NCI-H2171 treated with DMSO at 0.1 percent for 48 hours (cell line): ENCODE measurements at places on chromosomes 5 and 9.

DNA sequence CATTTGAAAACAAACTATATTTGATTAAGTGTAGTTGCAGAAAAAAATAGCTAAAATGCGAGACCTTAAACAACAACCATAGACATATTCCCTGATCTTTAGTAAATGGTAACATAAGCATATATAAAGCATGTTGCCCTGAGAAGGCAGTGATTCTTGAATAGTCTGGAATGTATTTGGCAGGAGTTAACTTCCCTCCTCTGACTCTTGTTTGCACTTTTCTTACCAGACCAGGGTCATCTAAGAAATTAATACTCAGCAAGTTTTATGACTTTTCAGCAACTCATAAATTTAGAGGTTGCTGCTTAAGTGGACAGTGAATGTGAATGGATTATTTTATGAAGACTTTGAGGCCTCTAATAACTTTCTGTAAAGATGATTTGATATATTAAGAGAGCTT lies 55.3 kb upstream of the NUDT12 start:
- no peak for DNase-seq

GRCh38 chr5:73170522-73170921 lies 2.5 kb upstream of the TMEM174 start:
- no peak for DNase-seq

DNA sequence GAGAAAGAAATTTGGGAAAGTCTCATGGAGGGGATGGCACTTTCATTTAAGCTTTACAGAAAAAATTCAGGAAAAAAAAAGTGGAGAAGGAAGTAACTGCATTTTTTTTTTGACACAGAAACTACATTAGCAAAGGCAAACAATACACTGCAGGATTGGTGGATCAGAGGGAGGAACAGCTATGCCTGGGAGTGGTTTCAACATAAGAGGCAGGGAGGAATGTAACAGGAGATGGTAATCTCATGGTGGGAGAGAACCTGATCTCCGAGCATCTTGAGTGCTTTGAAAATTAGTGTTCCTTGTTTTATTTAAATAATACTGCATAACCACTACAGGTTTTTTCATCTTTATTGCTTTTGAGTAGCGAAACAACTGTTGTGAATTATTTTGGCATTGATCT lies 249.4 kb downstream of the FAM170A start:
- DNase-seq = no peak

GRCh38 chr5:125477586-125477975 lies 731.1 kb upstream of the ZNF608 start:
- no peak for DNase-seq

DNA sequence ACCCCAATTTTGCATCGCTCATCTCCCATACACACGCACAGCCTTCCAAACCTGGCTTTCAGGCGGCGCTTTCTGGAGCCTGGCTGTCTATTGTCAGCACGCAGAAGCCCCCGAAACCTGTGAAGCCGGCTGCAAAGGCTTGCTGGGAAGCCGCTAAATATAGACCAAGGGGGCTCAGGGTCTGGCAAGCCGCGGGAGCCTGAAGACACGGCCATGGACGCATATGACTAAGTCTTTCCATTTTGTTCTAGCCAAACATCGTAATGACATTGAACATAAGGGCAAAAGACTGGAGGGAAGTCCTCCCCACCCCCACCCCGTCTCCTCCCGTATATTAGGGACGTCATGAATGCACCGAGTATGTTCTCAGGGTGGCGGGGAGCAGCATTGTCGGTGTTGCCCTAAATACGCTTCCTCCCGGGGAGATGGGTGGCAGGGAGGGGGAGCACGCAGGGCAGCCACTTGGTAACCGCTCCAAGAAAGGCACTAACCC lies 1.1 kb downstream of the CTNND2 start:
- peak; percentile 25 for DNase-seq

GRCh38 chr5:124732428-124733328 lies 13.8 kb downstream of the ZNF608 start:
- no peak for DNase-seq

DNA sequence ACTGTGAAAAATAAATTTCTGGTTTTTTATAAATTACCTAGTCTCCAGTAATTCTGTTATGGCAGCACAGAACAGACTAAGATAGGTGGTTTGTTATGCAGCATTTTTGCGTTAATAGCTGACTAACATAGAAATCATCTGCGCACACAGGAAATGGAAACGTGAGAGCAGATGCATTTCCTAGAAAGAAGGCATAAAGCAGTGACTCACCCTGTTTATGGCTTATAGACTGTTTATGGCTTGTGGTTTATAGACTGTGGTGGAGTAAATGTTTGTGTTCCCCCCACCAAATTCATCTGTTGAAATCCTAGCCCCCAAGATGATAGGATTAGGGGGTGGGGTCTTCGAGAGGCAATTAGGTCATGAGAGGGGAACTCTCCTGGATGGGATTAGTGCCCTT lies 18.3 kb upstream of the OSMR start:
- DNase-seq = no peak

DNA sequence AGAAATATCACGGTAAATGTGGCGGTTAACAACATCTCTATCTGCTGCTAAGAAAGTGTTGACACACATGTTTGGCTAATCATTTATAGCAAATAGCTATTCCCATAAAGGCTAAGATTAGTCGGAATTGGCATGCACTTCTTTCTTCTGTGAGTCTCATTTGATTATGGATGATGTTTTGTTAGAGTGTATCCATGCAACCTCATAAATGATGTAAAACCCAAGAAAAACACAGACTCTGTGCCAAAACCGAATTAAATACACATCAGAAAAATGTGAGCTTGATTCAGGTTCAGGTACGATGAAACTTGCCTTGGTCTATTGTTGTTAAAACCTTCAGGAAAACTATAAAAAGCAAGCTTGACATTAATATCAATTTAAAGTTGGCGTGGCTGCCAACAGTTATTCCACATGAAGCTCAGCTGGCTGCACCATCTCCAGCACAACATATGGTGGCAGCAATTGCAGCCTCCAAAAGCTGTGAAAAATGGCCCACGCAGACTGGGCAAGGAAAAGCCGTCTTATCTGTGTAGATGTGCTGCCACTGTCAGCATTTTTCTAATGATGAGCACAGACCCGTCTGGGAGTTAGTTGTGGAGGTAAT lies 41.1 kb upstream of the ICE1 start:
- no peak for DNase-seq

DNA sequence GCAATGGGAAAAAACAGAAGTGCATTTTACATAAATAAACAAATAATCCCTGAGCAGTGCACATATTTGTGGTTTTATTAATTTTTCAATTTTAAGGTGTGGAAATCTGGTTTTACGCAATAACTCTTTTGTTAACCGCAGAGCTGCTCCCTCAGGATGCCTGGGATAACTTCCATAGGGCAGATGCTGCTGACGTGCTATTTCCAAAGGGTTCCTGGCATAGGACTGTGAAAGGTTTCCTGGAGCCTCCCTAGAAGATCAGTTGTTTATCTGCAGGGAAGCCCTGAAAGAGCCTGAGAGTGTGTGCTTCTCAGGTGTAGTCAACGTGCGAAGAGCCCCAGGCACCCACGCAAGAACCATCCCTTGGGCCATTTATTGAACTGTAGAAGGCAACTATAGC lies 443.5 kb downstream of the PLK2 start:
- DNase-seq = no peak

- DNase-seq = peak; percentile 4
Observed at GRCh38 chr5:172454358-172455086, at the start of gene SH3PXD2B. Gene SH3PXD2B (minus strand): TSS chr5:172454525. CDS start chr5:172454352, 173 bp downstream.

DNA sequence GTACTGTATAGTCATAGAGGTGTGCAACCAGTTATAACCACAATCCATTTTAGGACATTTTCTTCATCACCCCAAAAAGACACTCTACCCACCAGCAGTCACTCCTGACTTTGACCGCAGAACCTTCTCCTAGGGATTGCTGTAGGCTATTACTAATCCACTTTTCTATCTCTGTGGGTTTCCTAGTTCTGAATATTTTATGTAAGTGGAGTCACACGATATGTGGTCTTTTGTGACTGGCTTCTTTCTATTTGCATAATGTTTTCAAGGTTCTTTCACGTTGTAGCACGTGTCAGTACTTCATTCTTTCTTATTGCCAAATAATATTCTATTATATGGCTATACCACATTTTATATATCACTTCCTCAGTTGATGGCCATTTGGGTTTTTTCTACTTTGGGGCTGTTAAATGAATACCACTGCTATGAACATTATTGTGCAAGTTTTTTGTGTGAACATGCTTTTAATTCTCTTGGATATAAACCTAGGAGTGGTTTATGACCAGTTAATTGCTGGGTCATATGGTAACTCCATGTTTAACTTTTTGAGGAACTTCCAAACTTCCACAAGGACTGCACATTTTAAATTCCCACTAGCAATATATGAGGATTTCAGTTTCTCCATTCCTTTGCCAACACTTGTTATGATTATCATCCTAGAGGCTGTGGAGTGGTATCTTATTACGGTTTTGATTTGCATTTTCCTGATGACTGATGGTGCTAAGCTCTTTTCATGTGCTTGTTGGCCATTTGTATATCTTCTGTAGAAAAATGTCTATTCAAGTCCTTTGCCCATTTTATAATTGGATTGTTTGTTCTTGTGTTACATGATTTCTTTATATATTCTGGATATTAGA lies 37.8 kb downstream of the MRRF start:
- DNase-seq = peak; percentile 9

GRCh38 chr9:79806086-79806485 lies 234.3 kb downstream of the TLE4 start:
- no peak for DNase-seq

GRCh38 chr5:170611449-170612090 lies 107.8 kb downstream of the KCNIP1 start:
- DNase-seq = no peak

- DNase-seq = peak; percentile 97
Observed at GRCh38 chr9:114098936-114099668, at the start of gene KIF12. Gene KIF12 (minus strand): TSS chr9:114099292. CDS start chr9:114099276, 16 bp downstream.

DNA sequence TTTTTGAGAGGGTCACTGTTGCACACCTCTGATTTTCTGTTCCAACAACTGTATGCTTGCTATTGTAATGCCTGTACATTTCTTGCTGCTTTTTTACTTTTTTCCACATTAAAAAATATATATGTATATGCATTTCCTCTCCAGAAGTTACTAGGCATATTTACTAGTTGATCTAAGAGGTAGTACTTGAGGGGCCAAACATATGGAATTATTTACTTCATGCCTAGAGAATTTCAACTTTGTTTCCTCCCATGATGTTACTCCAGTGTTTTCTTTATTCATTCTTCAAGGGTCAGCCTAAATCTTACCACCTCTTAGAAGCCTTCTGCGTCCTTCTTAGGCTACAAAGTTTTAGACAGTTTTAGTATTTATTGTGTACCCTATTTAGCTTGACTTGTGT lies 122.7 kb downstream of the NMUR2 start:
- no peak for DNase-seq

DNA sequence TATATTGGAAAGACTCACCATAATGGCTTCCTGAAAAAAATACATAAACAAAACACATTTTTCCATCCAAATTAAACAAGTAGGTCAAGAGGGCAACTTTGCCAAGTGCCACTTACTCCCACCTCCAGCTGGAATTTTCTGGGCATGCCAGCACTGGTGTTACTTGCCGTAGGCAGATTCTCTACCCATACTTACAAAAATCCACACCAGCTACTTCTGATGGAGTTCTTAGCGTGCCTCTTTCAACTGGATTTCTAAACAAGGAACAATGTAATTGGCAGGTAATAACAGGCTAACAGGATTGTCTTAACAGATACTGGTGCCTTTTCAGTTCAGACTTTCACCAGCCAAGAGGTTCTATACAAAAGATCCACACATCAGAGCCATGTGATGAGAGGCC lies 301.4 kb downstream of the MLLT3 start:
- no peak for DNase-seq

- DNase-seq = no peak
Observed at GRCh38 chr5:179773686-179774040, 20.1 kb upstream of the LTC4S start.

GRCh38 chr5:54764102-54765090 lies 221.0 kb downstream of the ESM1 start:
- DNase-seq = peak; percentile 42

GRCh38 chr5:180860273-180860886 lies 696 bp downstream of the ZFP62 start:
- DNase-seq = peak; percentile 76

DNA sequence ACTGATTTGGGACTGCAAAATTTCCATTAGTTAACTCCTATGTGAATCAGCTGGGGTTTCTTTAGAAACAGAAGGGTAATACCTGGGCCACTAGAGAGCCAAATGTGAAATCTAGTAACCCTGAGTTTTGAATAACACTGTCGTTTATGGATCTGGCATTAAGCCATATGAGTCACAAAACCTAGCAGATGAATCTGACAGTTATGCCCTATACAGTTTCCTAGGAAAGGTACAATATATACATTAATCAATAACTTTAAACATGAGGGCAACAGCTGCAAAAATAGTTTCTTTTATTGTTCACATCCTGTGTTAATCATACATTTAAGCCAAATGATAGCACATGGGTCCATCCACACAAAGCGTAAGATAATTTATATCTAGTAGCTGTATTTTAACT lies 56.9 kb downstream of the PAM start:
- DNase-seq = peak; percentile 77

GRCh38 chr9:37339923-37340322 lies 82.6 kb upstream of the GRHPR start:
- DNase-seq = no peak

DNA sequence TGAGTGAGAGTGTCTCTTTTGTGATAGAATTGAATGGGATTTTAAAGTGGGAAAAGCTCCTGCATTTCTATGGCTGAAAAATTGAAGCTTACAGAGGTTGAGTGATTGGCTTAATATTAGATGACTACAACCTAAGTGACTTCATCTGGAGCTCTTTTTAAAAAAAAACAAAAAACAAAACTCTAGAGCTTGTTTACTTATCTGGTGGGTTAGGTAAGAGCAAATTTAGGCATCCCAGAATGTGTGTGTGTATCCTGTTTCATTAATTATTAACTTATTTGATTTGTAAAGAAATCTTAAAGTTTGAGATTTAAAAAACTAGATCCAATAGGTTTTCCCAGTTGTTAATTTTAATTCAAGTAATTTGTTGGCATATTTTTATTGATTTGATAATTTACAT lies 60.1 kb downstream of the SCAMP1 start:
- no peak for DNase-seq

DNA sequence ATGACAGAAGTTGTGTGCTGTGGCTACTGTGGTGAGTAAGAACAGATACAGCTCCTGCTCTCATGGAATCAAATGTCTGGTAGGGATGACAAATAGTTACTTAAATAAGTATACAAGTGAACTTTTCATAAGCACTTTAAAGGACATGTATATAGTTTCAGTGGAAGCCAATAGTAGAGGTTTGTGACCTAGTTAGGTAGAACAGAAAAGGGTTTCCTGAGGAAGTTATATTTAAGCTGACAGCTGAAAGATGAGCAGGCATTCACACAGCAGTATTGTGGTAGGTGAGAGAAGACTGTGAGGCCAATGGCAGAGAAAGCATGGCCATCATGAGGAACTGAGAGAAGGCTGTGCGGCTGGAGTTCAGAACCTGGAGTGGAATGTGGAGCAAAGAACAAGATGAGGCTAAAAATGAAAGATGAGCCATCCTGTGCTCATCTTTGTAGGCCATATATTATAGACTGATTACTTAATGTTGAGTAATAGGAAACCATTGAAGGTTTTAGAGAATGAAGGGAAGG lies 15.4 kb downstream of the FAM174A start:
- DNase-seq = no peak

GRCh38 chr5:170028124-170028523 lies 47.8 kb upstream of the INSYN2B start:
- no peak for DNase-seq
